Fibroblast of skin of left biceps (primary cell): ENCODE measurements at places on chromosomes 3 and 15.
A peak's percentile ranks its signal among the peaks of the same experiment; 100 is the strongest.

DNA sequence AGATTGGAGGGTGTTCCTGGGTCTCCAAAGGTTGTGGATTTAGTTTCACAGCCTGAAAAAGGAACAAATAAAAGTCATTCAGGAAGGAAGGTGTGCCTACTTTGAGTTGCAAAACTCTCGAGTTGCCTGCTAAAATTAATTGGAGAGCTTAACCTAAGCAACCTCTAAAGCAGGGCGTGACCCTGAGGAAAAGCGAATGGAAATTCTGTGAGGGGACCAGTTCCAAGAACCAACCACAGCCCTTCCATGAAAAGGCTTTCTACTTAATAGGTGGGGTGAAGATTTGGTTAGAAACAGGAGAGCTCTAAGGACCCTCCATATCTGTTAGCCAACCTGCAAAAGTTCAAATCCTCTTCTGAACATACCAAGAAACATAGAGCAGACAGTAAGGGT is 1.5 kb downstream of the CD80 start:
- DNase-seq = no peak

DNA sequence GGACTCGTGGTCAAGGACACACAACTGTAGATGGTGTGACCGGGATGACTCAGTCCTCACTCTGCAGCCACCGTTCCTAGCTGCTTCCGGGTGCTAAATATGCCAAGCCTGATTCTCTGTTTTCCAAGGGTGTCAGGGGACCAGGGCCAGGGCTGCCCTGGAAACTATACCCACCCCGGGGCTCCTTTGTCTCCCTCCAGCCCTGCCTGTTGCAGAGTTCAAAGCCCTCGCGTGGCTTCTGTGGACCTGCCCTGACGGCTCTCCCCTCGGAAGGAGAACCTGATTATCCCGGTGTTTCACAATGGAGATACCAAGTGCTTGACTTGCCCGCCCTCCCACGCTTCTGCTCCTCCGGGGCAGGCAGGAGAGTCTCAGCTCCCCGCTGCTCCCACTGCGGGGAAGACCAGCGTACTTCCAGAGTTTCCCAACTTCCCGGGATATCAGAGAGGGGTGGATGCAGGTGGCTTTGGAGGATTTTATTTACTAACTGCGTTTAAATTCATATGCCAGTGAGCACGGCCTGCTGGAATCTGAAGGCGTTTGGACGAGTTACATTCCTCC is 125.0 kb downstream of the ASB7 start:
- no peak for DNase-seq

DNA sequence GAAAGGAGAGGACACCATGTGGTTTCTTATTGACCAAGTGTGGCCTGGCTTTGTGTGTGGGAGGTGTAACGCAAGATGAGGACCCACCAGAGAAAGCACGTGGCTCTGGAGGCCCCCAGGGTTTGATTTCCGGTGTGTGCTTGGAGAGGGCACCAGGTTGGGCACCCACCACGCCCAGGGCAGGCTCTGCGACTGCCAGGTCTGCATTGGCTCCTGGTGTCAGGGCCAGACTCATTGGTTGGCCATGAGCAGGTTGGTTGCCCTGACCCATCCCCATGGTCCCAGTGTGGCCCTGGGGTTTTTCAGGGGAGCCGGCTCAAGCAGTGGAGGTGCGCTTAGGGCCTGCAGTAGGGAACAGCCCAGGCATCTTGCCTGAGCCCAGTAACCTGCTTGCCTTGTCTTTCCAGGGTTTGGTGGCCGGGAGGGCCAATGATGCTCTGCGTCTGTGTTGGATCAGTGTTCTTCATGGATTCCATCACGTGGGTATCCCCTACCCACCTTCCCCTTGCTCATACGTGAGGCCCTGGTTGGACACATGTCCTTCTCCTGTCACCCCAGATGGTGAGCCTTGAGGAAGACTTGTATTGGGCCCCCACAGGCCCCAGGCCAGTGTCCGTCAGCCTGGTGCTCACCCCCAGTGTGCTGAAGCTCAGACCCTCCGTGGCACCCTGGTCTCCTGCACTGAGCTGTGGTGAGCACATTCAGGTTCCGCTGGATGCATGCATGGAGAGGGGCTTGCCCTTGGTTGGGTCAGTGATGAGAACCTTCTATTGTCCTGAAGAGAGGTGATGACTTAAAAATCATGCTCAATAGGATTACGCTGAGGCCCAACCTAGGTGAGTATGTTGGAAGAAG is 193.9 kb downstream of the UBE3A start:
- DNase-seq = no peak

DNA sequence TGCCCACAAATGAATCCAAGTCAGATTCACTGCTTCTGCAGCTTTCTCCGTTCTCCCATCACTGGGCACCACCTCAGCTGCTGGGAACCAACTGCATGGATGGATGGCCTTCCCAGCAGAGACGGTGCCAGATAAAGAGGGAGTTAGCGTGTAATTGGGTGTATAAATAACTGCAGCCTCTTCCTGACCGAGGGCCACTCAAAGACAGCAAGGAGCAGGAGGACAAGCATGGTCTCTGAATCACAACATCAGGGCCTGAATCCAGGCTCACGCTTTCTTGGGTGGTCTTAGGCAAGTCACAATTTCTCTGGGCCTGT is 31.7 kb downstream of the TSPAN3 start:
- DNase-seq = no peak

- DNase-seq = peak; percentile 36
Observed at GRCh38 chr3:34957677-34958076, 681.6 kb upstream of the ARPP21 start.

GRCh38 chr3:127867986-127868385 is 45.7 kb upstream of the MGLL start:
- no peak for DNase-seq

DNA sequence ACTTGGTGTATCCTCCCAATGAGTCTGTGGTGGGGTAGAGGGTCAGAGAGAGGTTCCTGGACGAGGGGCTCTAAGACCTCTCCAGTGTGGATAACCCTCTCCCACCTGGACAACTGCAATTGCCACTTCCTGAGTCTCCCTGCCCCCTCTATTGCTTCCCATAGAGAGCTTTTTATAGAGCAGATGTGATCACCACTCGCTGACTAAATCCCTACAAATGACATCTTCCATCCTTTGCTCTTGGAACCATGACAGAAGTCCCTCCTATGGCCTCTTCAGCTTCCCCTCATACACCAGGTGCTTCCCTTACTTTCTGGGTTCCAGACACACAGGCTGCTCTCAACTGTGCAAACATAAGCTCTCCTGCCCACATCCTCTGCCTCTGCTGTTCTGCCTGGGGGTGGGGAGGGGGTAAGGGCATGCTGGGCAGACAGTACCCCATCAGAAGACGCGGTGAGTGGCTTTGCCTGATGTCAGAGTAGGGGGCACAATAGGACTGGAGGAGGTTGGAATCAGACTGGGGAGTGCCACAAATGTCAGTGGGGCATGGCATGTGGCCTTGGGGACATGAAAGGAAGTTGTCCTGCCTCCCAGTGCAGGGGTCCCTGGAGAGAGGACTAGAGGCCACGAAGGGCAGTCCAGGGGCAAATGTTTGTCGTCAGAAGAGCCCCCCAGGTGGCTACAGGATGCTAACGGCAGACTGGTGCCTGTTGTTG is 15.2 kb downstream of the ITIH3 start:
- no peak for DNase-seq
